ENCODE measurements at places on chromosomes 2 and 18.

GRCh38 chr2:74882299-74882687 is 48.4 kb downstream of the HK2 start:
- DNase-seq = no peak

GRCh38 chr18:70288171-70288850 is 534 bp upstream of the SOCS6 start:
- DNase-seq = peak; percentile 3

DNA sequence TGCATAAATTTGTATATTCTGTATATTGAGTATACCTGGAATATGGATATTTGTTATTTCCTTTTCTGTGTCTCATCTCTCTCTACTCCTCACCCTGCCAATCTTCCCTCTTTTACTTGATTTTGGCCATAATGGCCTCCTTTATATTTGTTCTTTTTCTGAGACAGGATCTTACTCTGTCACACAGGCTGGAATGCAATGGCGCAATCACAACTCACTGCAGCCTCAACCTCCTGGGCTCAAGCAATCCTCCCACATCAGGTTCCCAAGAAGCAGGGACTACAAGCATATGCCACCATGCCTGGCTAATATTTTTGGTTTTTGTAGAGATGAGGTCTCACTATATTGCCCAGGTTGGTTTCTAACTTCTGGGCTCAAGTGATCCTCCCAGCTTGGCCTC is 30.5 kb downstream of the PREPL start:
- no peak for DNase-seq

- no peak for DNase-seq
Observed at GRCh38 chr2:39603436-39603835, 62.3 kb upstream of the TMEM178A start.

DNA sequence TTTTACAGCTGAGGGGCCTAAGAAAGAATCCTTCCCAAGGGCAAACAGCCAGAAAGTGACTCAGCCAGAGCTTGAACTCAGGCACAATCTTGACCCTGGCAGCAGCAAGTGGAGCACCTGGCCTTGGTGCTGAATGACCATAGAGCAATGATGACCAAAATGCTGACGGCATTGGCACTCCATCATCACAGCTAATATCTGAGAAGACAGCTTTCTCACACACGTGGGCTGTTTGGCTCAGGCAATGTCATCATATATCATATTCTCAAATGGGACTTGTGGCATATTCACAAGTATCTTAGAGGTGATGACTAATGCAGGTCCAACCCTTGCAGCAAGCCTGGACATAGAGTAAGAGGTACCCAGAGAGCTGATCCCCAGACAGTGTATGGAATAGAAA is 443.9 kb upstream of the MYT1L start:
- no peak for DNase-seq

DNA sequence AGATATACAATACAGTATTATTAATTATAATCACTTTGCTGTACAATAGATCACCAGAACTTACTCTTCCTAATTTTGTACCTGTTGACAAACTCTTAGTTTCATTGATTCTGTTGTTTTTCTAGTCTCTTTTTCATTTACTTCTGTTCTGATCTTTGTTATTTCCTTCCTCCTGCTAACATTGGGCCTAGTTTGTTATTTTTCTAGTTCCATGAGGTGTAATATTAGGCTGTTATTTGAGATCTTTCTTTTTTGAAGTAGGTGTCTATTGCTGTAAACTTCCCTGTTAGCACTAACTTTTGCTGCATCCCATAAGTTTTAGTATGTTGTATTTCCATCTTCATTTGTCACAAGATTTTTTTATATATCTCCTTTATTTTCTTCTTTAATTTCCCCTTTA is 55.1 kb downstream of the LIMS1 start:
- DNase-seq = no peak

GRCh38 chr2:207385903-207386302 is 143.9 kb upstream of the CREB1 start:
- DNase-seq = no peak

- no peak for DNase-seq
Observed at GRCh38 chr2:65686928-65687521, 254.6 kb upstream of the SPRED2 start.

- DNase-seq = no peak
Observed at GRCh38 chr2:75865083-75865482, 154.4 kb upstream of the GCFC2 start.

GRCh38 chr2:236073246-236073645 is 94.9 kb downstream of the GBX2 start:
- no peak for DNase-seq

GRCh38 chr2:218722876-218723785 is 12.5 kb downstream of the TTLL4 start:
- DNase-seq = no peak

DNA sequence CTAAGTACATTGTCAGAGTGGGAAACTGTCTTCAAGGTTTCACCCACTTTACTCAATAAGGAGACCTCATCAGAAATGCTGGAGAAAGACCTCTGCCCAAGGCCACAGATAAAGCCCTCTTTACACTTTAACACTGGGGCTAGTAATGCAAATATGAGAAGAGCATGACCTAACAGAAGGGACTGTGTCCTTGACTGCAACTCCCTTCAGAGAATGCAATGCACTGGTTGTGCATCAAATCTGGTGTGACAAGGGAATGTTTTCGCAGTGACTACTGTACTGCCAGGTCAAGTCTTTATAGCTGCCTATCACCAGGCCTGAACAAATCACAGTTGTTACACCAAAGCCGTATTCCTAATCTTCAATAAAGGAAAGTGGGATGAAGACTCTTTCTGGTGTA is 28.6 kb downstream of the CDH19 start:
- DNase-seq = no peak

GRCh38 chr2:9428965-9429577 is 5.6 kb downstream of the CPSF3 start:
- no peak for DNase-seq

- no peak for DNase-seq
Observed at GRCh38 chr2:15539999-15540398, 21.1 kb downstream of the NBAS start.

GRCh38 chr18:79169958-79170555 is 100.9 kb downstream of the ATP9B start:
- DNase-seq = no peak

DNA sequence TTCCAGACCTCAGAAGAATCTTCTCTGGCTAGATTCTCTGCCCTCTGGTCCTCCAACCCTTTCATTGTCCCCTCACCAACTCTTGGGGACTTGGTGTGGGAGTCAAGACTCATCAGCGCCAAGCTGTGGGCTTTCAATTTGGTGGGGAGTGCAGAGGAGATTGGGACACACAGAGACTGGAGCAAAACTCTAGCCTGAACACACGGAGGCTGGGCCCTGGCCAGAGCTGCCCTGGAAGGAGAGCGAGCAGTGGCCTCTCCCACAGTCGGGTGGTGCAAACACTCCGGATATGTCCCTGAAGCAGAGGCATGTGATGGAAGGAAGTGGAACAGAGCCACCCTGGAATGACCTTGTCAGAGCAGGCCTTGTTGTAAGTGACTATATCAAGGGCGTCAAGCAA is 8.7 kb upstream of the SOX11 start:
- DNase-seq = no peak

Measured in activated T-cell treated with anti-CD3 and anti-CD28 coated beads, Interleukin-2, amount 50 U/mL, for 72 hours (primary cell).